Mammary epithelial cell (primary cell): ENCODE measurements at places on chromosomes 2 and 18. TPM values are rescaled to one million over a fixed set of nuclear protein-coding genes. Genes with fewer than 3 reads are reported as not detected.

LRRTM4 gene
- total RNA-seq, result not detected in 2 replicates

DNA sequence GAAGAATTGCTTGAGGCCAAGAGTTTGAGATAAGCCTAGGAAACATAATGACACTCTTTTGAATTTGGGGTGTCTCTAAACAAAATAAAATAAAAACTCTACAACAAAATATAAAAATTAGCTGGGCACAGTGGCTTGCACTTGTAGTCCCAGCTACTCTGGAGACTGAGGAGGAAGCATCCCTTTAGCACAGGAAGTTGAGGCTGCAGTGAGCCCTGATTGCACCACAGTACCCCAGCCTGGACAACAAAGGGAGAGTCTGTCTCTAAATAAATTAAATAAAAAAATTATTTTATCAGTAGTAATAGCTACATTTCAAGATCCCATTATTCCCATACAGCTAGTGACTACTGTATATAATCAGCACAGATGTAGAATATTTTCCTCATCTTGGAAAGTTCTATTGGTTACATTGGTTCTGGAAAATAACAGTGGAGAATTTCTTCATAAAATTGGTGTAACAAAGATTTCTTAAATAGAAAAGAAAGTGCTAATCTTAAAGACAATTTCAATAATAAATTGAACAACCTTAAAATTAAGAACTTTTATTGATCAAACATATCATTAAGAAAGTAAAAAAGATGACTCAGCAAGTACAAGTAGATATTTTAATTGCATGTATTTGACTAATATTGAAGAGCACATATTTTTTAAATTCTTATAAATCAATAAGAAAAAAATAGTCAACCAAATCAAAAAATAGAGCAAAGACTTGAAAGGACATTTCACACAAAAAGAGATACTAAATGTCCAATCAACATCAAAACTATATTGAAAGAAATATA is 90.4 kb upstream of the KYNU start:
- DNase-seq, result no peak

PPIG gene
- 49.6 and 55.8 TPM in 2 replicates for total RNA-seq

- peak; percentile 57 for DNase-seq
These were observed 6.6 kb upstream of the CAB39 start for GRCh38 chr2:230706053-230706521.

CNDP1 gene
- total RNA-seq, result not detected in 2 replicates

DNA sequence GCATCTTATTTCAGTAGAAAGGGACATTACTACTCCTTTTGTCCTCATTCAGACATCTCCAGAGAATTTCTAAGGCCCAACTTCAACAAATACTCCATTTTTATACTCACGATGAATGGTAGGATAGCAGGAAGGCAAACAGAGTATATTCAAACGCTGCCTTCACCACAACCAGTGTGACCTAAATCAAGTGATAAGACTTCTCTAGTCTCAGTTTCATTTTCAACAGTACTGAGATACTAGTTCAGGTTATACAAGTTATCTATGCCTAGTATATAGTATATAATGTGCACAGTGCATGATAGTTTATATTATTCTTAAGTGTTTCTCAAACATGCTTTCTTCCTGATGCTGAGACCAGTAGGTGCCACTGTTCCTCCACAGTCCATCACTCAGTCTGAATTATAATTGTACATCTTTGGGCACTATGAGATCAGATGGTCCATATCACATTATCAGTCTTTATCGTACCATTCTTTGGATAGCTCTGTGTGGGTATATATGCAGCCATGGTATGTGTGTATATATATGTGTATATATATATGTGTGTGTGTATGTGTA is 66.3 kb upstream of the RPE start:
- DNase-seq, result no peak

DNA sequence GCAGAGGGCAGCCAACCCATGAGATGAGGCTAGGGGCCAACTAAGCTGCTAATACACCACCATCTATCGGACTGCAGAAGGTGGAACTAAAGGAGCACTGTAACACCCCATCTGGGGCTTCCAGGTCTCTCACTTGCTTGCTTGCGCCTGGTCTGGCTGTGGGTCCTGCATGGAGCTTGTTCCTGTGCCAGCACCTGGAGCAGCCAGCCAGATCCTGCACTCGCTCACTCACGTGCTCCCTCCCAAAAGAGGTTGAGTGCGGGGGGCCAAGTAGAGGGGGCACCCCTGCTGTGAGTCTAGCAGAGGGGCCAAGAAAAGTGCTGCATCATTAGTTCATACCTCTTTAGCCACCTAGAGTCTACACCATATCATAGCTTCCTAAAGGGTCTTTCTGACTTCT is 250.9 kb downstream of the LRRTM4 start:
- DNase-seq, result no peak

- DNase-seq, result no peak
These were observed 206.5 kb downstream of the TMEM182 start for GRCh38 chr2:102968375-102968774.

GRCh38 chr18:73669297-73669696 is 478.3 kb downstream of the FBXO15 start:
- no peak for DNase-seq

CCDC141 gene
- not detected for total RNA-seq

GRCh38 chr18:41396211-41396610 is 558.8 kb upstream of the PIK3C3 start:
- no peak for DNase-seq

- no peak for DNase-seq
These were observed 11.8 kb downstream of the CYP27C1 start for GRCh38 chr2:127208313-127208712.

DNA sequence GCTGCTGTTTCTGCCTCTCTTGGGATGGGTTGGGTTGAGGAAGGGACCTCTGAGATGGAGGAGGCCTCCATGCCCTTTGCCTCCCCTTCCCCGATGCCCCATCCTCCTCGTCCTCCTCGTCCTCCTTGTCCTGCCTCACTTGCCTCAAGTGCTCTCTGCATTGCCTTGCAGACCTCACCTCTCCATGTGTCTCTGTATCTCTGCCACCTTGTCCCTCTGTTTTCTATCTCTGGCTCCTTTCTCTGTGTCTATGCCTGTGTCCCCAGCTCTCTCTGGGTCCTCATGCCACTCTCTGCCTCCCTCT is 87.5 kb downstream of the MCFD2 start:
- no peak for DNase-seq

DNA sequence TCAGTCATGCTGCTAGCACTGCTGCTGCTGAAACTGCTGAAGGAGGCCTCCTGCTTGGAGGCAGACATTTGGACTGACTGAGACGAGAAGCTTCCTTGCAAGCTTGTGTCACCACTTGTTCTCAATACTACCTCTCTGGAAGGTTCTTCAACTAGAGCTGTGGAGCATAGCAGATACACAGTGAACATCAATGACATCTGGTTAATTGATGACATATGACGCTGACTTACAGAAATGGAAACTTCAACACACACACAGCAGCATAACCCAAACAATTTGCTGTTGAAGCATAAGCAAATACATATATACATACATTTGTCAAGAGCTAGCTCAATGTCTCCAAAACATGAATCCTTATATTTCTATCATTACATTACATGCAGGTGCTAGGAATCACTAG is 47.3 kb downstream of the PLEKHA3 start:
- no peak for DNase-seq

EDAR gene
- 2.2 TPM for total RNA-seq

DNA sequence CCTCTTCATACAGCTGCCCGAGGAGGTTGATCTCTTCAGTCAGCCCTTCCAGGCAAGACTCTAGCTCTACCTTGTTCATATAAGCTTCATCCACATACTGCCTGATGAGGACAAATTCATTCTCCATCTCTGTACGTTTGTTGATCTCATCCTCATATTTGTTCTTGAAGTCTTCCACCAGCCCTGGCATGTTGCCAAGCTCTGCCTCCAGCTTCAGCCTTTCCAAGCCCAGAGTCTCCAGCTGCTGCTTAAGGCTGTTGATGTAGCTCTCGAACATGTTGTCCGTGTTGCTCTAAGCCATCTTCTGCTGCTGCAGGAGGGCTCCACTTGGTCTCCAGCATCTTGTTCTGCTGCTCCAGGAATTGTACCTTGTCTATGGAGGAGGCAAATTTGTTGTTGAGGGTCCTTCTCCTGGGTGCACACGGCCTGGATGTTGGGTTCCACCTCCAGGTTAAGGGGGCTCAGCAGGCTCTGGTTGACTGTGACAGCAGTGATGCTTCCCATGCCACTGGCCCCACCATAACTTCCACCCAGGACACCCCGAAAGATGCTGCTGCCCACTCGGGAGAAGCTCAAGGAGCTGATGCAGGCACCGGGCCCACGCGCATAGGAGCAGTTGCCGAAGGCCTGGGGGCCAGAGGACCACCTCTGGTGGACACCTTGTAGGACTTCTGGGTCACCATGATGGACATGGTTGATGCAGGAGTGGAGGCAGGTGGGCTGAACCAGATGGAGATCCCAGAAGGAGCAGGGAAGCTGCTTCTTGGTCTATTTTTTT is 30.3 kb downstream of the ICA1L start:
- no peak for DNase-seq

BOD1L2 gene
- not detected for total RNA-seq

DNA sequence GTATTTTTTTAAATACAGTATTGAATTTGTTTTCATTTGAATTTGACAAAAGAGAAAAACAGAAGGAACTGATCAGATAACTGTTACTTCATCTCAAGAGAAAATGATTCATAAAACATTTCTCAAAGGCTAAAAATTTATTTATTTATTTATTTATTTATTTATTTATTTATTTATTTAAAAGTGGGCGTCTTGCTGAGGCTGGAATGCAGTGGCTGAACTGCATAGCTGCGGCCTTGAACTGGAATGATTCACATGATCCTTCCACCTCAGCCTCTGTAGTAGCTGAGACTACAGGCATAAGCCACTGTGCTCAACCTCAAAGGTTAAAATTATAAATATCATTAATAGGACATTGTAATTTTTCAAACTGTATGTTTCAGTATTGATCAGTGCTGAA is 4.5 kb upstream of the PUM2 start:
- no peak for DNase-seq

- peak; percentile 60 for DNase-seq
These were observed 73.9 kb upstream of the TAF1B start for GRCh38 chr2:9769171-9770005.

HOXD11 gene
- not detected in 2 replicates for total RNA-seq

- DNase-seq, result no peak
These were observed 60.8 kb upstream of the DNMT3A start for GRCh38 chr2:25402477-25402876.

GRCh38 chr2:226327830-226328229 is 471.8 kb downstream of the IRS1 start:
- peak; percentile 90 for DNase-seq

DNA sequence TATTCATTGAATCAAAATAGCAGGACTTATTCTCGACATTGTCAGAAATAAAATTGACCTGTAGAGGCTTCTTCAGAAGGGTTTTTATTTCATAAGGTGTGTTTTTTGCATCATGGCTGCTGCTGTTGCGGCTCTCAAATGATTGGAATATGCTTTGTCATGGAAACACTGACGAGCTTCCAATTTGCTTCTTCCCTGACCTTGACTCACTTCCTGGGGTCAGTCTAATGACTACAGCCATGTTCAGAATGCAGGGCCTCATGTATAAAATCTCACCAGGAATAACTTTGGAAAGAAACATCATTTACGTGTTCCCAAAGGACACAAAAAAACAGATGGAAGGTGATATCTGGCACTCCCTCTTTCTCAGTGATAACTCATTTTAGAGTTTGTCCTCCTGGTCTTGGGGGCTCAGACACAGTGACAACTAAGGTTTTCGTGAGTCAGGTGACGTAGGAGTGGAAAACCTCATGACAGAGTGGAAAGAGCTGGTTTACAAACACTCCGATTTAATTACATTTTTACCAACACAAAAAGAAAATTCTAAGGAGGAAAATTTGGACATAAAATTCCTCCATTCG is 467.0 kb upstream of the RAB12 start:
- no peak for DNase-seq

HYCC2 gene
- total RNA-seq, result 15.2 TPM

ACKR3 gene
- 79.0 TPM for total RNA-seq

- DNase-seq, result peak; percentile 98
These were observed 9.9 kb upstream of the IL1A start for GRCh38 chr2:112794131-112794733.

GRCh38 chr18:76491776-76492668 is 3.0 kb downstream of the ZNF516 start:
- peak; percentile 56 for DNase-seq

- DNase-seq, result no peak
These were observed 168.5 kb downstream of the TPGS2 start for GRCh38 chr18:36660311-36660710.

DNA sequence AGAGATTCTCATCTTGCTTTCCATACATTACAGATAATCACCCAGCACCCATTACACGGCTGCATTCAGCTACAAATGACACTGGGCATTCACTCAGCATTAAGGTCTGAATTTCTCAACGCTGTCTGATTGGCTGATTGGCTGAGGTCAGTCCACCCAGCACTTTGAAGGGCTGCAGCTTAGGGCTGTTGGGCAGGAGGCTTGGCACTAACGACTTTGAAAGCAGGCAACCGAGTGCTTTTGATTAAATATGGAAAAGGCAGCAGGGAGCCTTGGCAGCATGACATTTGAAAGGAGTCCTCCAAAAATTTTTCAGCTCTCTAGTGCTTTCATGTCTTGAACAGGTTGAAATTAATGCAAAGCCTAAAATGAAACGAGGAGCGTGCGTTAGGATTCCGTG is 253.0 kb downstream of the DCDC2C start:
- no peak for DNase-seq
